ENCODE measurements at places on chromosomes 2 and 18. TPM values are rescaled to one million over a fixed set of nuclear protein-coding genes. Genes with fewer than 3 reads are reported as not detected.

Gene TRABD2A
- 56.3 TPM for total RNA-seq

Gene ANKRD29
- not detected for total RNA-seq

Gene TEX44
- total RNA-seq = not detected

Gene TRIM43
- not detected for total RNA-seq

Gene VWA3B
- total RNA-seq = not detected

Gene ATOH8
- not detected for total RNA-seq

Gene HJURP
- total RNA-seq = 41.5 TPM

Gene C2orf80
- total RNA-seq = not detected

Gene PRLH
- total RNA-seq = not detected

Gene STARD6
- total RNA-seq = not detected

Gene GNAL
- 0.40 TPM for total RNA-seq

Gene PRKCE
- 11.2 TPM for total RNA-seq

Gene DCTN1
- total RNA-seq = 87.2 TPM

Gene FIGN
- not detected for total RNA-seq

DNA sequence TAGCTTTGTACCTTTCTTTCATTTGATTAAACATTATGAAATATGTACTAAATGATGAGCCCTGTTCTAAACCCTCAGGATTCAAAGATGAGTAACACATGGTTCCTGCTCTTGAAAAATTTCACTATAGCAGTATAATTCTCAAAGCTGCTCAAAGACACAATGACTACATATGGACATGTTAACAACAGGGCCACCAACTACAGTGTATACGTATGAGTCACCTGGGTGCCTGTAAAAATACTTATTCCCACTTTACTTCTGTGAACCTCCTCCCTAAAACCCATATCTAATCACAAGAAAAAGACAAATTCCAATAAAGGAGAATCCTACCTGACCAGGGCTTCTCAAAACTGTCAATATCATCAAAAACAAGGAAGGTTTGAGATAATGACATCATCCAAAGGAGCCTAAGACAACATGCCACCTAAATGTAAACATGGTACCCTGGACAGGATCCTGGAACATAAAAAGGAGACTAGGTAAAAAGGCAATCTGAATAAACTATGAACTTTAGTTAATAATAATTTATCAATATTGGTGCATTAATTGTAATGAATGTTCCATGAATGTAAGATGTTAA is 84.7 kb downstream of the FAM161A start:
- DNase-seq = no peak

- no peak for DNase-seq
Observed at GRCh38 chr18:24913507-24914170, 438.3 kb downstream of the ZNF521 start.

GRCh38 chr2:166892397-166892796 is 4.1 kb downstream of the XIRP2 start:
- DNase-seq = no peak

DNA sequence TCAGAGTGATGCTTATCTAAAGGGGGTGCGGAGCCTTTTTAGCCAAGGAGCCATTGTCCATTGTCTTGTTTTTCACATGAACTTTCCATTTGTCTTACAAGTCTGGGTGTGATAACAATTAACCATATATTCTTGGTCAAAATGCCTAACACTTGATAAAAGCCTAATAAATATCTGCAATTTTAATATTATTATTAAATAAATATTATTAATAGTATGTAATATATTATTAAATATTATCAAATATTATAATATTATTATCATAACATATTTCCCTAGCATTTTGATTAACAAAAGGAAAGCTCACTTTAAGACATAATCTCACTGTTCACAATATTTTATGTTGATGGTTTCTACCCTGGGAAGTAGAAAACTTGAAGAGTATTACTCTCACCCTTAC is 1143.6 kb upstream of the GYPC start:
- no peak for DNase-seq

GRCh38 chr2:235614900-235615712 is 121.3 kb downstream of the AGAP1 start:
- DNase-seq = no peak

DNA sequence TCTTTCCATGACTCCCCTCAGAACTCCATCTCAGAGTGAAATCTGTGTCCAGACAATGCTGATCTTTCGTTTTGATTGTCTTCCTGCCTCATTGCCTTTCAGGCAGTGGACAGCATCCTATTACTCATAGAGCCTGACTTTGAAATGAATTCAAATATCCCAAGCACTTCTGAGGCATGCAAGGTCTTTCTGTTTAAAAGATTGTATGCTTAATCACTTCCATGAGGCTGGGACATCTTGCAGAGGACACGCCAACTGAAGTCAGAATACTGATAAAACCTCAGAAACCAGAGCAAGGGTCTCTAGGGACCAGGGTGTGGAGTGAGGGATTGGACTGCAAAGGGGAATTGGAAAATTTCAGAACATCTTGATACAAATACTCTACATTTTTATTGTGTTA is 836.5 kb upstream of the ID2 start:
- peak; percentile 52 for DNase-seq

DNA sequence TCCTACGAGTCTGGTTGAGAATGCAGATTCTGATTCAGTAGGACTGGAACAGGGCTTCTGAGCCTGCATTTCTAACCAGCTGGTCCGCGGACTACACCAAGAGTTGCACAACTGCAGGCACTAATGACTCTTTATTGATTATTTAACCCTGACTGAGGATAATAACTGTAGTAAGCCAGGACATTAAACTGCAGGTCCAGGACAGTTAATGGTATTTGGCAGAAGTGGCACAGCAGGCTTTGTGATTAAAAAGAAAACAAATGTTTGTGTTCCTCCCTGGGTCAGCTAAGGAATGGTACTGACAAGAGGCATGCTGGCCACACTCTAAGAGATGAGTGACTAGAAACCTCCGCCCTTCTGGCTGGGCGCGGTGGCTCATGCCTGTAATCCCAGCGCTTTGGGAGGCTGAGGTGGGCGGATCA is 59.4 kb downstream of the ALPK2 start:
- DNase-seq = no peak

DNA sequence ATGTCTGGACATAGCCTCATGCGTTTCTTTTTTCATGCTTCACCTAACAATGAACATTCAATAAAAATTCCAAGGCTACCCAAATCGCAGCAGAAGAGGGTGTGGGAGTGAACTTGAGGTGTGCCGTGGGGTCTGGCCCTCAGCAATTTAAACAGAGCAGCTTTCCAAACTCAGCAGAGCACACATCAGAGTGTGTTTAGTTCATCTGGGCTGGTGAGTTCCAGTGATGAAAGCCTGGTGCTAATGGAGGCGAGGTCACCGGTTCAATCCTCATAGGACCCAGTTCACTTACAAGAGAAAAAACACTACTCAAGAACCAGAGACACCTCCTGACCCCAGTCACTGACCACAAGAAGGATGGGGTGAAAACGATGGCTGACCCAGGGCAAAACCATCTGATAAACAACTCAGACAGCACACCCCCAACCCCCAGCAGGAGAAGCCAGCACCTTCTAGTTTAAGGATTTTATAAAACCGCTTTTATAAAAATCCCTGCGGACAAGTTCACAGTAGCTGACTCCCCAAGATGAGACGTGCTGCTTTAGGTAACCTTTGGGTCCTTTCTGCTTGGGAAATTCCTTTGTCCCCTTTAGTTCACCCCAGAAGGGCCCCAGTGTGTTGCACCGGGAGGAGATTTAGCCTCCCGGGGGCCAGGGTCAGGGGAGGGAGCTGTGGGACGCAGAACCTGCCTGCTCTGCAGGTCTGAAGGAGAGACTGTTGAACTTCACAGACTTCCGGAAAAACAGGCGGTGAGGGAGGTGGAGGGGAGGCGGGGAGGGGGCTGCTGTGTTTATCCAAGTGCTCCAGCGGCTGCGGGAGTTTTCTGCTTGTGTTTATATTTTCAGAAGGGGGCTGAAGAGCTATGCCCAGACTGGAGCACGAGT is 152.7 kb upstream of the SOX11 start:
- no peak for DNase-seq

- DNase-seq = no peak
Observed at GRCh38 chr2:212665948-212666347, 127.3 kb upstream of the ERBB4 start.

GRCh38 chr2:56473524-56473923 is 289.7 kb downstream of the CCDC85A start:
- DNase-seq = no peak

- DNase-seq = no peak
Observed at GRCh38 chr2:95374451-95374920, 28.0 kb upstream of the FAHD2A start.

DNA sequence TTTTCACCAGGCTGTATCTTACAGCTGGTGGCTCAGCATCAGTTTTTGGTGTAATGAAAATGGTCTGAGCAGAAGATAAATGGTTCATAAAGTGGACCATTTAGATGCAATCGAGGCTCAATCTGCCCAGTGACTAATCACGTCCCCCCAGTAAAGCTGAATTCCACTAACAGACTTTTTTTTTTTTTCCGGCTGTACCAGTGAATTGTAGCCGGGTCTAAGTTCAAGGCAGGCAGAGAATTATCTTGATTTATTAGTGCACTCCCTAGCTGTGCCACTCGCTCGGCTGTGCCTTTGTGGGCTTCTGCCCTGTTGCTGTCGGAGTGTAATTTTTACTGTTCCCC is 215.1 kb upstream of the POU3F3 start:
- no peak for DNase-seq

DNA sequence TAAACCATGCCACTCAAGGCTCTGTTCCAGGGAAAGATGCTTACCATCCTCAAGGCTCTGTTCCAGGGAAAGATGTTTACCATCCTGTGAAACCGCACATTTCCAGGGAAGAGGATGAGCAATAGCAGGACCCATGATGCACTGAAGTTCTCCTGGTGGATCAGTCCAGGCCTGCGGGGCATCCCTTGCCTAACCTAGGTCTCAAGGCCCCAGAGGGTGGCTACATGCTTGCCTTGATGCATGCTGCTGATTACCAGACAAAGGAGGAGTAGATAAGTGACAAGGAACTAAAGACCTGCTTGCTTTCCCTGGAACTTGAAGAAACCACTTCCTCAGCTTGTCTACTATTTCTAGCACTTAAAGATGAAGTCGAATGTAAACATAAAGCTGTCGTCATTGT is 111.0 kb upstream of the LINC00305 start:
- DNase-seq = no peak

GRCh38 chr2:175576270-175576669 is 394.8 kb upstream of the ATP5MC3 start:
- DNase-seq = no peak

DNA sequence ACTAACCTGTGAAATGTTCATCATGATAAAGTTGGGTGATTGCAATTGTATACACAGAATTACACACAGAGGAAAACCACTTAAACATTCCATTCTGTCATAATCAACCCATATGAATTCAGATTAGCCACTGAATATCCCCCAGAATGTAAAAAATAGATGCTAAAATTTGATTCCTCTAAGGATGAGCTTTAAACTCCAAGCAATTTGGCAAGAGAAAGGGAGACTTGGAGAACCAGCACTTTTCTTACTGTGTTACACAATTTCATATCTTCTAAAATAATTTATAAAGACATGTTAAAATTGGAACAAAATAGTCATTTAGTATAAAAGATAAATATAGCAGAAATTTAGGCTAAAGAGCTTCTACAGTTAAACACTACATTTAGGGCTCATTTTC is 146.3 kb upstream of the LMAN1 start:
- DNase-seq = no peak

DNA sequence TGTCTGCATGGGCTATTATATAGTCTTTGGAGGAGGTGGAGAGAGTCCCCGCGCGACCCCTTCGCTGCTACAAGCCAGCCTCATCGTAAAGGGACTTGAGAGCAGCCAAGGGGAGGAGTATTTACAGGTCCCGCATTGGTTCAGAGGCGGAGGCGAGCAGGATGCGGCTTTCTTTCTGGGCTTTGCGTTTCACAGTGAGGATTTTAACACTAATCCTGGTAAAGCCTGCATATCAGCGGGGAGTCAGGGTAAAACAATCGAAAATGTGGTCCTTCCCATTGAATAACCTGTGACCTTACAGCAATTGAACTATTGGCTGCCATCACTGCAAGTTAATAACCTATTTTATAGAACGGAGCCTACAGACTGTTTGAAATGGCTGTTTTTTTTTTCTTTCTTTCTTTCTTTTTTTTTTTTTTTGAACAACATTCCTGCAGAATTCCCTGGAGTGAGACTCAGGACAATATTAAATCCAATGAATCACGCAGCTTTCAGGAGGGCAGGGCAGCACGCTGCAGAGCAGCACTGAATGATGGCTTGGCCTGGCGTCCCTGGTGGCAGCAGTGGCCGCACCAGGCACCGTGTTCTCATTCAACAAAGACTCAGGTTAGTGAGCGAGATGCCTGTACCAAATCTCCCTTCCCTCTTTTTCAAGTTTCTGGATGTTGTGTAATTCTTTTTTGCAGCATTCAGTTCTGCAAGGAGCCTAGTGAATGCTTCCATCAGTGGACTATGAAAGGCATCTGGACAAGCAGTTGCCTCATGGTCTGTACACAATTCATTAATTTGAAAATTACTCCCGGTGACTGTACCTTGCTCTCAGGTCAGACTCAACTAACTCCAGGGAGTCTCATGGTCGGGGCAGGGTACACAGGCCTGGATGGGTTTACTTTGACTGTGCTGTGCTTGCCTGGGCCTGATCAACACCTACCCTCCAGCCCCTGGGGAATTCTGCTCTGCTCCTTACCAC is 19.8 kb downstream of the SMIM21 start:
- DNase-seq = no peak

DNA sequence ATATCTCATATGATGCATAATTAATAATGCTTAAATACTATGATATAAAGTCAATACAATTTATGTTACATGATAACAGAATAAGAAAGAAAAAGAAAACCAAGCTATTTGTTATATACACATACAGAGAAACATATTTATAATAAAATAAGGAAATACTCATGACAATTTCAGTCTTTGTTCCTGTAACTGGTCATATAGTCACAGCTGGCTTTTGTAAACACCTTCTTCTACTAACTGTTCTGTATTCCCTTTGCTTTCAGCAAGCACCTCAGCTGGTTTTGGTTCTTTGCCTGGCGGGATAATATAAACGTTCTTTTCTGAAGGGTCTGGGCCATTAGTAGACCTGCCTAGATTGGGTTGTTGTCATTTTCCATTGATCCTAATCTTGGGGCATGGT is 158.5 kb downstream of the COPS8 start:
- no peak for DNase-seq

DNA sequence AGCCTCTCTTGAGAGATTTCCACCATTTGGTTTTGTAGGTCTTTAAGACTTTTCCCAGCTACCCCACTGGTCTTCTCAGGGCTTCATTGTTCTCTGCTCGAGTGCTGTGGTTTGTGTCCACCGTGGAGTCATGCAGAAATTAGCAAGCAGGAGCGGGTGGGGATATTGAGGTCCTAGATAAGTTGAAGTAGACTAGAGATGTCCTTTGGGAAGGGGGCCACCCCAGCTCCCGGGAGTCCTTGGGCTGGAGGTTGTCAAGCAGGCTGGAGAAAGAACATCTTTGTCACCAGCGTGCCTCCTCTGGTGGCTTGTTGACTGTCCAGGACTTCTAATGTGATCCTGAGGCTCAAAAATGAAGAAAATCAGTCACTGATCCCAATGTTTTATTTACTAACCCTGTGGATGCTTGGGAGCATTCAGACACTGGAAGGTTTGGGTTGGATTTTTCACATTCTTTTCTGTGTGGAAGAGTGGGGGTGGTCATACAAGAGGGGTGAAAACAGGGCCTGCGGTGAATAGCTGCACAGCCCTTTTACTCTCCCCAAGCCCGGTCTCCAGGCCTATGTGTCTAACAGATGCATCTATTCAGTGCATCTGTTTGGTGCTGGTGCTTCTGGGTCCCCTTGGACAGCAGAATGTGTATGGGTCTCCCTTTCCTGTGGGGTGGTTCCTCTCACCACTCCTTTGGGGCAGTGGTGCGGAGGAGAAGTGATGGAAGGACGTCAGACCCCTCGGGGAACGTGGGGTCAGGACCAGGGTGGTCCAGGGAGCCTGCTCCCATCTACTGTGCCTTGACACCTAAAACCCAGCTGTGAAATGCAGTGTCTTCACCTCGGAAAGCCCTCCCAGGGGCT is 208.1 kb downstream of the KLHL29 start:
- no peak for DNase-seq

Data from activated CD4-positive, alpha-beta T cell treated with anti-CD3 and anti-CD28 coated beads, Interleukin-2, amount 10 ng/mL, durations not matched to agents 24 days and 14 days (primary cell).